ENCODE measurements at places on chromosomes 3 and 15.

GRCh38 chr15:89912145-89912673 lies 543 bp downstream of the ARPIN start:
- DNase-seq: no peak

GRCh38 chr3:88291486-88291885 lies 141.7 kb downstream of the C3orf38 start:
- no peak for DNase-seq

DNA sequence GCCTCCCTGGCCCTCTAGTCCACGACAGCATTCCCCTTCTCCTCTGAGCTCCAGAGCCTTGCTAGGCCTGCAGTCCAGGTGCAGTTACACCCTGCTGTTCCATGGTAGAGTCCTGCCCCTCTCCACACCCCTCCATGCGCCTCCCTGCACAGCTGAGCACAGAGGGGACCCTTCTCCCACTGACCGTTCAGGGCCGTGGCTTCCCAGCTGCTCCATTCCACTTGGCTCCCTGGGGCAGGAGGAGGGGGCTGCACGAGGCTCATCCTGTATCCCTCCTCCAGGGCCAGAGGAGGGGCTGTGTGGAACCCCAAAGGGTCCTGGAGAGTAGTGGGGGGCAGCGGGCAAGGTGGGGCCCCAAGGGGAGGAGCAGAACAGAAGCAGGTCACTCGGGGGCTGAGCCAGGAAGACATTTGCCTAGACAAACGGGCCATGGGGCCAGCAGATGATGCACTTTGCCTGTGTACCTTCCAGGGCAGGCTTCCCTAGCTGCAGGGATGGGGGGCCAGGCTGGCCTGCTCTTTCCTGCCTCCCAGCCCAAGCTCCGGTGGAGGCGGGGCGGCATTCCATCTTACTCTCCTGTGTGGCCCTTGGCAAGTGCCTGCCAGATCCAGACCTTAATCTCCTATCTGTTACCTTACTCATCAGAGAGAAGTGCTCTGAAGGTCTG lies 20.7 kb upstream of the GOLGA6C start:
- no peak for DNase-seq

DNA sequence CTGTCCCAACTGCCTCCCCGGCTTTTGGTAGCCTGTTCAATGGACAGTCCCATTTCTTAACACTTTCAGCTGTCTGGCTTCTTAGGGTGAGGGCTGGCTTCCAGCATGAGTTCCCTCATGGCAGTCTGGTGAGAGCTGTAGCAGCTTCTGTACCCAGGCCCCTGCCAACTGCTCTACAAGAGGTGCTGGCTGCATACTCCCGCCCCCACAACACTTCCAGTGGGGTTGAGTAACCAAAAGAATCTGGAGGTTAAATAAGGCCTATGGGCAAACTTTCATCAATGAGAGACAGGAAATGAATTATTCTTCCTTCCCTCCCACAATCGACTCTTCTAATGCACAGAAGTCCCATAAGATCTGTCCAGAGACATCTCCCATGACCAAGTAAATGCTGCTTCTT lies 145.0 kb downstream of the NEK10 start:
- no peak for DNase-seq

DNA sequence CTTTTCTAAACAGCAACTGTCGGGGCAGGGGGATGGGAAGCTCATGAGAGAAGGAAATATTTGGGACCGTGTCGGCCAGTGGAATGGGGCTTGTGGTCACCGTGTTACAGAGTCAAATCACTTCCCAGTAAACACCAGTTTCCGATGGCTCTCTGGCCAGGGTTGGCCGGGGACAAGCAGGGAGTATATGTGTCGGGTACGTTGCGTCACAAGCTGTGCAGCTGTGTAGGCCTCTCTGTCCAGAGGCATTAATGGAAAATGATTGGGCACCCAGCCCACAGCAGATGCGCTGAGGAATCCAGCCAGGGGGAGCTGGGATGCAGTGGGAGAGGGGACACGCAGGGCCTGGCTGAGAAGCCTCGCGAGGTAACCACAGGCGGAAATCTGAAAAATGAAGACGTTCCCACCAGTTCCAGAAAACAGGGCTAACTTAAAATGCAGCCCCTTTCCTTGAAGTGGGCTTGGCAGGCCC lies 15.8 kb upstream of the ALDH1A3 start:
- DNase-seq: no peak

- DNase-seq: no peak
Measured at GRCh38 chr3:7813365-7813764, 688.3 kb upstream of the LMCD1 start.

DNA sequence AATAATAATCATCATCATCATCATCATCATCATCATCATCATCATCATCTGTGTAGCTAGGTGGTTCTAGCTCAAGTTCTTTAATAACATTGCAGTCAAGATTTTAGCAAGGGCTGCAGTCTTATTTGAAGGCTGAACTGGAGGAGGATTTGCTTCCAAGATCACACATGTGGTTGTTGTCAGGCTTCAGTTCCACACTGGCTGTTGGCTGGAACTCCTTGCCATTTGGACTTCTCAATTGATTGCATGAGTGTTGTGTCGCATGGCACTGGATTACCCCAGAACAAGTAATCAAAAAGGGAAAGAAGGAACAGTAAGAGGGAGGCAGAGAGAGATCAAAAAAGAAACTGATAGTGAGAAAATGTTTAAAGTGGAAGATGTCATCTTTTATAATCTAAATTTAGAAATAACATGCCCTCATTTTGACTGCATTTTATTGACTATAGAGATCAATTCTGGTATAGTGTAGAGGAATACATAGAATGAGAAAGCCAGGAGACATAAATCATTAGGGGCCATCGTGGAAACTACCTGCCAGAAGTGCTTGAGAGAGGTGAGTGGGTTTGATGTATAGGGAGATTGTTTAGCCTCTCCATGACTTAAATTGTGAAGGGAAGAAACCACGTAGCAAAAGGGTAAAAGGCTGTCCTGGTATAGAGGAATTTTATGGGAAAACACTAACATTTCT lies 346.6 kb upstream of the RBMS3 start:
- DNase-seq: no peak

Measured in activated T-helper 1 cell treated with anti-CD3 and anti-CD28 coated beads, Interleukin-2, amount 50 U/mL, for 16 hours (primary cell).